Choroid plexus epithelial cell (primary cell): ENCODE measurements at places on chromosomes 5 and 9.
A peak's percentile ranks its signal among the peaks of the same experiment; 100 is the strongest.

DNA sequence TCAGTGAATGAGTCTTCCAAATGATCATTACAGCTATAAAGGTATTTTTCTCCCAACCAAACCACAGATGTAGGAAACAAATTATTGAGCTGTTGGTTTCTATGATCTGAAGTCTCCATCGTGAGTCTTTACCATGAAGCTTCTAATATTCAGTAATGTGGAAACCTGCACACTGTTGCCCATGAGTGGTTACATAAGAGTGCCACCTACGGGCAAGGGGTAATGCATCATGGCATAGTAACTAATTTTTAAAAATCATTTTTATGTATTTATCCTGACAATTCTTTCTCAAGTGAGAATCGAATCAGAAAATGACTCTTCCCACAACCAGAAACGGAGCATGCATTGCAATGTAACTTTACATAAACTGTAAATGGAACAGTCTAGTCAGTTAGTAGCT lies 282.5 kb upstream of the SMARCA2 start:
- peak; percentile 1 for DNase-seq

DNA sequence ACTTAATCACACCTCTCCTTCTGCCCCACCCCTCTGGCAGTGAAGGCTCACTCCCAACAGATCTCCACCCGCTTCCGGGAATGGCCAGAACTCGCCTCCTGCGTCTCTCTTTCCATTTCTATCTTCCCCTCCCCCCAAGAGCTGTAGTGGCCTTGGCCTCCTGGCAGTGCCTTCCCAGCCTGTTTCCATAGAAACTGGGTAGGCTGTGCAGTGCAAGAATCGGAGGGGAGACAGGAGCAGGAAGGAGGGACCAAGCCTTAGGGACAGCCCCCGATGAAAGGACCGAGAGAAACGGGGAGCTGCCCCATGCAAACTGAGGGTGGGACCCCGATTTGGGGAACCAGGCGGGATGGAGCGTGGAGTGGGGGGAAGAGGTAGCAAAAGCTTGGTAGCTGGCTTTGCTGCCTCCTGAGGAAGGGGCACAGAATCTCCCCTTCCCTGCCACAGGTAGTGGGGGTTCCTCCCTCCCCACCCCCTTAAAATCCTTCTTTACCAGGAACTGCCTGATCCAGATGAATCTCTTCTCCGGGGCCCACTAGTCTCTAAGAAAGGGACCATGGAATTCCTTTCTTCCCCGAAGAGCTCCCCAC lies 4.5 kb upstream of the PCDH1 start:
- no peak for DNase-seq

- DNase-seq = peak; percentile 91
These were observed 1468.0 kb downstream of the FOXD4L5 start for GRCh38 chr9:63816751-63817621.

DNA sequence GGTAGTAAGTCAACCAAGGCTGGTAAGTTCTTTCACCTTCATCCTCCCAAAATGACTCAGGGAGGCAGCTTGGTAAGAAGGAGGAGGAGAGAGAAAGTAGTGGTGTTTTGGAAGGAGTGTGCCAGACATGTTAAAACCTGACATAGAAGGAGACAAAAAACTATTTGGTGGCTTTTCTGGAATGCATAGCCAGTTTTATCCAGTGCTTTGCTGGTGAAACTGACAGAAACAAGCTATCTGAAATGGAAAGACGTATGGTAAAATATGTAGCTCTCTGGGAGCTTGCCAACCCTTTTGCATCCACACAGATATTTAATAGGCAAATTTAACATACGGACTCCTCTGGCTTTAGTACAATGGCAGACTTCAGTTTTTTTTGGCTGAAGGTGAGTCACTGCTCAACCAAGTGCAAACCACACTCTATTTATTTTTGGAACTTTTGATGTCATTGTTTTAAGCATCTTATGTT lies 45.4 kb downstream of the RAB14 start:
- DNase-seq = peak; percentile 83

- no peak for DNase-seq
These were observed 218.5 kb downstream of the PLK2 start for GRCh38 chr5:58241389-58241788.

- DNase-seq = no peak
These were observed 61.6 kb downstream of the KCTD16 start for GRCh38 chr5:144232285-144232684.
